ENCODE measurements at places on chromosomes 16 and 17.

- DNase-seq: no peak
Observed at GRCh38 chr16:9061358-9061813, 30.1 kb upstream of the HAPSTR1 start.

- no peak for DNase-seq
Observed at GRCh38 chr16:47258874-47259461, 115.2 kb upstream of the NETO2 start.

- no peak for DNase-seq
Observed at GRCh38 chr17:78409191-78409928, 30.9 kb downstream of the PGS1 start.

DNA sequence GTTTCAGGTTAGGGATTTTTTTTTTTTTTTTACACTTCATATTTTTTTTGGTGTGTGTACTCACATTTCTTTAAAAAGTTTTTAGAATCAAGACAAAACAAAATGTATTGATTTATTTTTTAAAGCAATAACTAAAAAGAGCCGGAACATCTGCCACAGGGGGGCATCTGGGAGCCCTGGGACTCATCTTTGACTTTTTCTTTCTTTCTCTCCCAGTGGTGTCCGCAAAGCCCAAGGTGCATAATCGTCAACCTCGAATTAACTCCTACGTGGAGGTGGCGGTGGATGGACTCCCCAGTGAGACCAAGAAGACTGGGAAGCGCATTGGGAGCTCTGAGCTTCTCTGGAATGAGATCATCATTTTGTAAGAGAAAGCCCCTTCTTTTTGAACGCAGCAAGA, 36.3 kb downstream of the WWP2 start:
- DNase-seq: no peak
